ENCODE measurements at places on chromosomes 1 and 21.

DNA sequence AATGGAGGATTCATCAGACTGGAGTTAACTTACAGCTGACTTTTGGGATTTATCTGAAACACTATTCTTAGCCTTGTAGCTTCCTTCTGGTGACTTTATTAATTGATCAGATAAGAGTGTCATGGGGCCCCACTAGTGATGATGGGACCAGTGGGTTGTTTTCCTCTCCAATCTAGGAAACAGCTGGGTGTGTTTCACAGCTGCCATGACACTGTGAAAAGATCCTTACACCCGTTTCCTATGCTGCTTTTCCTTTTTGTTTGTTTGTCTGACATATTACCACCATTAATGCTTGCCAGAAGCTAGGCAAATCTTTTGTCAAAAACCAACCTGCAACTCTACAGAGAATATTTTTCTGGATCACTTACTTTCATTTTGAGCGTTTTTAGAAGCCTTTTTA lies 86.2 kb downstream of the ZBTB18 start:
- no peak for DNase-seq

DNA sequence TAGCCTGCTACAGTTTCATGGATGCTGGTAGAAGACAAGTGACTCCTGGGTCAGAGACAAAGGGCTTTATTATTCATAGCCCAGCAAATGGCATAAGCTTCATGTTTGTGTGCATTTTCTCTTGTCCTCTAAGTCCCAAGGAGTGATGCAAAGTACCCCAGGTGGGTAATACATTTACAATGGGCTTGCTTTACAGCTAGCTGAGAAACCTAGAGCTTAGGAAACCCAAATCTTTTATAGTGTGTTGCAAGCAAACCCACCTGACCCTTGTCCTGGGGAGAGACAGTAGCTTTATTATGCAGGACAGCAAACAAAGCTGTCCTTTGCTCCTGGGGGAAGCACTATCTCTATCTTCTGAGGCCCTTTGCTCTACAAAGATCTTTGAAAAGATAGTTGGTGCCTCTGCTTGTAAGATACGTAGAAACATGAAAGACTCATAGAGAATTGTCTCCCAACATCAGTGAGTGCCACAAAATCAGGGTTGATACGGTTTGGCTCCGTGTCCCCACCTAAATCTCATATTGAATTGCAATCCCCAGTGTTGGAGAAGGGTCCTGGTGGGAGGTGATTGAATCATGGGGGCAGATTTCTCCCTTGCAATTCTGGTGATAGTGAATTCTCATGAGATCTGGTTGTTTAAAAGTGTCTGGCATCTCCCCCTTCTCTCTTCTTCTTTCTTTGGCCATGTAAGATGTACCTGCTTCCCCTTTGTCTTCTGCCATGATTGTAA lies 315.8 kb upstream of the USP24 start:
- DNase-seq: no peak

- DNase-seq: no peak
Observed at GRCh38 chr1:71717186-71717585, 565.2 kb downstream of the NEGR1 start.

- no peak for DNase-seq
Observed at GRCh38 chr1:173276922-173277800, 70.0 kb upstream of the TNFSF4 start.

DNA sequence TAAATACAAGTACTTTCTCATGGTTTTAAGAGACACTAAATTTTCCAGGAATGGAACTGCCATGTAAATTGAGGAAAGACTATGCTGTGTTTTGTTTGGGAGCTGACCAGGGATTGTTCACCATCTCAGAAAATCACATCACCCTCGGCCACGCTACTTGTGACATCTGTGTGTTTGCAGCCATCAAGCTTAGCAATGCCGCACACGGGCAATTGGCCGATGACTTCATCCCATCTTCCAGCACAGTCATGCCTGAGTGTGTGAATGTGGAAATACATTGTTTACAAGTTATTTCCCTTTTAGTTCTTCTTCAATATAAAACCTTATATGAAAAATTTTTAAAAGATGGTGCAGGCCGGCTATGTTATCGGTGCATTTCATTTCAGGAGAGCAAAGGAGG lies 121.6 kb downstream of the GLIS1 start:
- no peak for DNase-seq

DNA sequence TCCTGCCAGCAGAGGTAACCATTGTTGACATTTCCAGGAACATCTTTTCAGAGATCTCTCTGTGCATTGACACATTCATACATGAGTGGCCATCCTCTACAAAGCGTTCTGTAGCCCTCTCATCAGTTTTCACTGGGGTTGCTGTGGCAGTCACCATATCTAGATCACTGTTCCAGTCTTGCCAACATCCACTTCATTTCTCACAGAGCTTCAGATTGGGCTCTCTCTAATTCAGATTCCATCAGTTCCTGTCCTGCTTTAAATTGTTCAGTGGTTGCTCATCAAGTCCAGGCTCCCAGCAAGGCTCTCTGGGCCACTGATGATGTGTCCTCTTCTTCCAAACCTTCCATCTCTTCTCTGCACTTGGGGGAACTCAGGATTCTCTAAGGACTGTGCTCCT lies 173.7 kb downstream of the KCNJ6 start:
- DNase-seq: no peak

- no peak for DNase-seq
Observed at GRCh38 chr1:31218705-31219104, 21.0 kb downstream of the NKAIN1 start.

GRCh38 chr1:163395790-163396189 lies 74.0 kb downstream of the NUF2 start:
- DNase-seq: no peak

- no peak for DNase-seq
Observed at GRCh38 chr1:46569884-46570725, 18.7 kb upstream of the KNCN start.

GRCh38 chr1:230317823-230318819 lies 108.0 kb downstream of the PGBD5 start:
- no peak for DNase-seq

DNA sequence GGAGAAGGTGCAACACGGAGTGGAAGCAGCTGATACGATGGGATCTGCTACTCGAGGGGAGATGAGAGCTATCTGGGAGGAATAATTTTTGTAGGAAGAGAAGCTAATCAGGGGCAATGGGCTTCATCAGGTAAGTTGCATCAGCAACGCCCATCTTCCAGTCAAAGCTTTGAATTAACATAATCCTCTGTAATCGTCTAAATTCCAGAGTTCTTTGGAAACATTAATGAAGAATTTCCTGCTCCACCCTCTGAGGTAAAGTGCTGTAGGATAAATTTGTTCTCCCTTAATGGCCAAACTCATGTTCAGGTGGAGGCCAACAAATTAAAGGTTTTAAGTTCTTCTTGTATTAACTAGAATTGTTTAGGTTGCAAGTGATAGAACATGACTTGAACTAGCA lies 94.0 kb upstream of the KAZN start:
- no peak for DNase-seq

GRCh38 chr1:39344394-39345154 lies 140.1 kb downstream of the MACF1 start:
- DNase-seq: no peak

DNA sequence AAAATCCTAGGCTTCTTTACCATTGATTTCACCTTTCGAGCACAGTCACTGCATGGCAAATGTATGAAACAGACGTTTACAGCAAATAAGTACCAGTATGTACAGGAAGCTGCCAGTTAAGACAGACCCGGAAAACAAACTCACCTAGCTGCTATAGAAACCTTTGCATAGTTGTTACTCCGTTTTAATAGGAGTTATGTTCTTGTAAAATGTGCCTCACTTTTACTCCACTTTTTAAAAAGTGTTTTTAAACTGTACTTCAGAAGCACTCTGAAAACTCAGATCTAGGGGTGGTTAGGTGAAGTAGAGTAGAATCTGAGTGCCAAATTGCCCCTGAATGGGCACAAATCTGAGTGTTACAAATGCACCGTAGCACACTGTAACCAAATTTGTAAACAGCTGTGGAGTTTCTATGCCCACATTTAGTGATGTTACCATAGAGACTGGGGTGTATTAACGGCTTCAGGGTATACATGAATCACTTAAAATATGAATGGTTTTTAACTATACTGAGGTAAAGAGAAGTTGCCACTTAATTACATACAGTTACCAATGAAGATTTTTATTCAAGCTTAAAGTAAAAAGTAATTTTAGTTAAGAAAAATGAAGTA lies 30.7 kb downstream of the CNIH4 start:
- DNase-seq: no peak

GRCh38 chr21:24716281-24716918 lies 890.9 kb downstream of the MRPL39 start:
- DNase-seq: no peak

GRCh38 chr1:228885845-228886244 lies 150.6 kb downstream of the RHOU start:
- no peak for DNase-seq

GRCh38 chr1:95085376-95085775 lies 12.6 kb upstream of the ALG14 start:
- no peak for DNase-seq

DNA sequence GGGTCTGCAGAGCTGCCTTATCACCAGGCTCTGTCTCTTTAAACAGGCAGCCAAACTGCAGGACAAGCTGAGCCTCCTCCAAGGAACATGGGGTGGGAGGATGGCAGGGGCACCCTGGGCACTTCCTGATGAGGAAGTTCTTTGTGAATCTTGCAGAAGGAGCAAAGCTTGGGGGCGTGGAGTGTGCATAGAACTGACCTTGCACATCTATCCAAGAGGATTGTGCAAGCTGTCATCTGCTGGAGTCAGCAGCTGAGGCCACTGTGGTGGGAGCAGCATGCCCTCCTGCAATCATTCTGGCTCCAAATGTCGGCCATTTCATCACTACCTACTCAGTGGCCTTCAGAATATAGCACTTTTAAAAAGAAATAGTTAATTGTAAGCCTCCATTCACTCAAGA lies 182.2 kb downstream of the AJAP1 start:
- DNase-seq: no peak

DNA sequence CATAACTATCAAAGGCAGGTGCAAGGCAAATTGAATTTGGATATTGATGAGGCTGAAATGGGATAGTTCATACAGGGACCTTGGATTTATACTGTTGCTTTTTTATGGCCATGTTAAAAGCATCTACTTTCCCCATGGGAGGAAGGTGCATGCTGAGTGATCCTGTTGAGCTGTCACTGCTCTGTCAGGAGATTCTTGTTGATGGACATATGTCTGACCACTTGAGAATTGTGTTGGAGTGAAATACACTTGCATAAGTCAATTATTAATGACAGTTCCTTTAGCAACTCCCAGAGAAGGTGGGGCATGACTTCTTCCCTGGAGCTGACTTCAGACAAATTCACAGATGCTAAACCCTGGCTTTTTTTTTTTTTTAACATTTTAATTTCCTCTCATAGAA lies 58.4 kb upstream of the DYNLT5 start:
- DNase-seq: no peak

- peak; percentile 15 for DNase-seq
Observed at GRCh38 chr1:43152866-43153265, 19.2 kb downstream of the EBNA1BP2 start.

- DNase-seq: no peak
Observed at GRCh38 chr1:190193508-190194115, 284.1 kb downstream of the BRINP3 start.

DNA sequence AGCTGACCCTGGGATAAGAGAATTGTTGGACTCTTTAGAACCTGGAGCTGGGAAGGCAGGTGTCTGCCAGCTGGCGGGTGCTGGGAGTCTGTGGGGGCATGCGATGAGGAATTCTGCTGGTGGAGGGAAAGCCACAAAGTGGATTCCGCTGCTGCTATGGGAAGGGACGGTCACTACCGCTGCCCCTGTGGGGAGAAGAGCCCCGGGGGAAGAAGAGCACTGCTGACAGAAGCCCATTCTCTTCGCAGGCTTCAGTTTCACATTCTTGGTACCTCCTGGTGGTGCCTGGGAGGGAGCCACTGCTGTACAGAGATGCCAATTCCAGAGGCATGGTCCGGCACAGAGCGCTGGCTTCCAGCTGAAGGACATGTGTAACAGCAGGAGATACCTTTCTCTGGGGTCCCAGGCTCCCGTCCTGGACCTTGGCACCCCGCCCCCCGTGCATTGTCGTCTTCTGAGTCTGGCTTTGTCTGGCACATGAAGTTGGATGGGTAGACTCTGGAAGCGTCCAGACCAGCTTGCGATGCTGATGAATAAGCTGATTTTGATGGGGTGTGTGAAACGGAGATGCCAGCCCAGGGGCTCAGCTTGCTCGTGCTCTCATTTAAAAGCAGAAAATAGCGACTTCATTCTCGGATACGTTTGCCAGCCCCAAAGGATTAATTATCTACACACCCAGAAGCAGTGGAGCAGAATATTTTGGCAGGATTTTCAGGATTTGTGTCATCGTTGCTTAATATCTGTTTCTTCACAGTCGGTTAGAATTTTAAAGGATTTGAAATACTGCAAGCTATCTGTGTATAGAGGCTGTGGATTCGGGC lies 13.2 kb downstream of the PDXK start:
- no peak for DNase-seq

DNA sequence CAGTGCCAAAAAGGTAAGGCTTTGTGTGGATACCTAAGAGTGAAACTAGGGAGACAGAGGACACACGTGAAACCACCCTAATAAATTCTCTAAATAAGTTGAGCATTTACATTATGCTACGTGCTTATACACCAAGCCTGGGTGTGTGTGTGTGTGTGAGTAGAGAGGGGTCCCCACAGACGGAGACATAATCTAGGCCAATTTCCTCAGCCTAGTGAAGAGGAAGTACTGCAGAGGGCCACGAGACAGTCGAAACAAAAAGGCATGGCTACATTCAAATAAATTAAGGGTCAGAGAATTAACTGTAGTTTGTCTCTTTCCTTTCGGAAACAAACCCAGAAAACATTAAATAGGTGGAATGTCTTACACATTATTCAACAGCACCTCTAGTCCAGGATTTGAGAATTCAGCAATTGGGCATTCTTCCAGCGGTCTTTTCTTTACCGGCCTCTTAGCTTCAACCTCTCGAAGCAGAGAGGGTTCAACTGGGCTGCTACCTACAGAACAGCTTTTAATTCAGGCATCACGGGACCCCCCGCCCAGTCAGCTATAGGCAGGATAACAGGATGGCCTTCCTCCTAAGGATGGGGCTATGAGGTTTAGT lies 75.0 kb downstream of the DESI2 start:
- DNase-seq: no peak

DNA sequence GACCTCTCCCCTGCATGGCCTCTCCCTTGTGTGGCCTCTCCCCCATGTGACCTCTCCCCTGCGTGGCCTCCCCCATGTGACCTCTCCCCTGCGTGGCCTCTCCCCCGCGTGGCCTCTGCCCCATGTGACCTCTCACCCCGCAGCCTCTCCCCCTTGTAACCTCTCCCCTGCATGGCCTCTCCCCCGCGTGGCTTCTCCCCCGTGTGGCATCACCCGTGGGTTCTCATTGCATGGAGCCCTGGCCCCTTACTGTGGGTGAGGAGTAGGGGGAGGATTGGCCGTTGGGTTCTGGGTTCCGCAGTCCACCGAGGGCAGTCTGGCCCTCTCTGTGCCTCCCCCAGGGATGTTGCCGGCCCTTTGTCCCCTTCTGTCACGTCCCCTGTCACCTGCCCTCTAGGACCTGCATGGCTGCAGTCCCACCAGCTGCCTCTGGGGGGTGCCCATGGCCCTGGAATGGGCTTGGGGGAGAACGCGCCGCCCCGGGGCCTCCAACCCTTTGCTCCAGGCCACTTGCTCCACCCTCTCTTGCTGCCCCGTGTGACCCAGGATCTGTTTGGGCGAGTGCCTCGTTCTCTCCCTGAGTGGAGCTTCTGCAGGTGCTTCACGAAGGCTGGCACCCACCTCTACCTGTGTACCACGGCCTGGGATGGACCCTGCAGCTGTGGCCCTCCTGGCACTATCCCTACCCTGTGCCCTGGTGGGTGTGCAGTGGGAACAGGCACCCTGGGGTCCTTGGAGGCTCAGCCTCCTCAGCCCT lies 21.3 kb downstream of the RRP1 start:
- DNase-seq: peak; percentile 18

Measured in NCI-H1436 treated with DMSO at 0.1 percent for 48 hours (cell line).